ENCODE measurements at places on chromosomes 12 and 14.

DNA sequence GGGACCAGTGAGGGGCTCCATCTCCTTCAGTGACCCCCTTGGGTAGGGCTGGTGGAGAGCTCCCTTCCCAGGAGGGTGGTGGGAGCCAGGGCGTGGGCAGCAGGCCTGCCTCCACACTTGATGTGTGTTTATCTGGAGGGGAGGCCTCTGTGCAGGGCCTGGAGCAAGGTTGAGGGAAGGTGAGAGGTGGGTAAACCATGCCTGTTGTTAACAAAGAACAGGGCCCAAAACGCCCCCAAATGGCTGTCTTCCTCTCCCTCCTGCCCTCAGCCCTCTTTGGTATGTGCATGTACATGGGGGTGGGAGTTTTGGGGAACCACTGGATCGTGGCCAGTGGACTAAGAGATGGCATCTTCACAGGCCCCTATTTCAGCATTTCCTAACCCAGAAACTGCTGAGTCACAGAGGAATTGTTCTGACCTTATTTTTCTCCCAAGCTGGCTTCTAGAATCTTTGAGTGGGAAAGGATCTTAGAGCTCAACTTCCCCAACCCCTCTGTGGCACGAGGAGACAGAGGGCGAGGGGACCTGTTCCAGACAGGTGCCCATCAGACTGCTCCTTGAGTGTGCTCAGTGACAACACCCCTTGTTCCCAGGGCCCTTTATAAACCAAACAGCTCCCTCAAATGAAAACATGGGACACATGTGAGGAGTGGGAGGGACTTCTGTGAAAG lies 3.6 kb downstream of the SLC48A1 start:
- no peak for ATAC-seq

DNA sequence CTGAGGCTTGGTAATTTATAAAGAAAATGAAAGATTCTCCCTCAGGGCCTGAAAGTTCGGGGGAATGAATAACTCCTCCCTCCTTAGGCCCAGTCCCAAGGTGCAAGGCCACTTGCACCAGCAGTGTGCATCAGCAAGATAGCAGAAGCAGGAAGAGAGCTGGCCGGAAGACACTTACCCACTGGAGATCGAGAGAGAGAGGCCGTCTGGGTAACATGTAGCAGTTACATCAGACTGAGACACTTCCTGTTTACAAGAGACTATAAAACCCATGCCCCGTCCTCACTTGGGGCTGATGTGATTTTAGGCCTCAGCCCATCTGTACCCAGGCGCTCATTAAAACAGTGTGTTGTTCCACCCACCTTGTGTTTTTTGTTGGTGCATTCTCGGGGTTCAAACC lies 85.2 kb downstream of the TMTC3 start:
- no peak for ATAC-seq

GRCh38 chr12:92341065-92341668 lies 195.5 kb upstream of the BTG1 start:
- no peak for ATAC-seq

DNA sequence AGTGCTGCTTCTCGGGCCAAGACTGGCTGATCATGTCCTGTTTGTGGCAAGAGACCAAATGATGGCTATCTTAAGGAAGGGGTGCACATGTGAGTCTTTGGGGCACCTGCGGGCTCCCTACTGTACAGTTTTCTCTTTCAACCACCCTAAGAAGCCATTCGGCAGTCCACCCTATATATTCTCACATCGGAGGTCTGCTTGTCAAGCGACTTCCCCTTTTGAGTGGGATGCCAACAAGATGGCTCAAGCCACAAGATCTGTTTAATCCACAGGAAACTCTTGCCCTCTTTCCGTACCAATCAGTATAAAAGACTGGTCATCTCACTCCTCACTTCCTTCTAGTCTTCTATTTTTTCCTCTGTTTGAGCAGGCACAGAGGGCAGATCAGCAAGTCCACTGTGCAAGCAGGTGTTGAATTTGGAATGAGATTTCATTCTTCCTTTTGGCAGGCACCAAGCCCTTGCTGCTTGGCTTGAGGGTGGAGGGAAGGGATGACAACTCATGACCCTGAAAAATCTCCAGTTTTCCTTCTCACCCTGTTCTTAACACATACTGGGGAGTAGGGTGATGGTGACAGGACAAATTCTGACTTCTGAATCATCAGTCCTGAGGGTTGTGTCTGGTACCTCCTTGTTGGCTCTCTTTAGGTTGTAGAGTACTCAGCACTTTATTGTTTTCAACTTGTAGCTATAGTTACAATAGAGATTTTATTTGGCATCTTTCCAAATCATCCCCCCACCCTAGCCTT lies 17.6 kb downstream of the LACRT start:
- no peak for ATAC-seq

DNA sequence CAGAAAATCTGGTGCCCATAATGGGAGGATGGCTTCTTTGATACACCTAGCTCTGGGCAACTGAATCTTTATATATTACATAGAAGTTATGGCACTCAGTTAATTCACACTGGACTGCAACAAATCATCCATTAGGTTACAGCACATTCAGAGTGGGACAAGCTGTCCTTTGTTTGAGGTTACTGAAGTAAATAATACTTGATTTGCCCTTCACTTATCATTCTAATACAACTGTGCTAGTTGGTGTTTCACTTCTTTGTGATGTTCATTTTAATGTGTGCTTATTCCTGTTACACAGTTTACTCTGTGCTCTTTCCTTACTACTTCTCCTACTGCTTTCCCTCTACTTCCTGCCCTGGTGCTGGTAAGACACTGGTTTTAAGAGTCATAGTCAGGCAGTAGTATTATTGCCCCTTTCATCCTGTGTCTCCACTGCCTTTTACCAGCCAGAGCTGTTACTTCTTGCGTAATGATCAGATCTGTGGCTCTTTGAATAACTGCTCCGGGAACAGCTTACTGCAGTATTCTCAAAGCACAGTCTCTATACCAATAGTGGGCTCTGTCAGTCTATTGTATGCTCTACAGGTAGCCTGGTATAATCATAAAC lies 36.4 kb upstream of the GXYLT1 start:
- ATAC-seq, result no peak

- ATAC-seq, result no peak
Measured at GRCh38 chr12:96335270-96335669, 65.0 kb downstream of the CDK17 start.

DNA sequence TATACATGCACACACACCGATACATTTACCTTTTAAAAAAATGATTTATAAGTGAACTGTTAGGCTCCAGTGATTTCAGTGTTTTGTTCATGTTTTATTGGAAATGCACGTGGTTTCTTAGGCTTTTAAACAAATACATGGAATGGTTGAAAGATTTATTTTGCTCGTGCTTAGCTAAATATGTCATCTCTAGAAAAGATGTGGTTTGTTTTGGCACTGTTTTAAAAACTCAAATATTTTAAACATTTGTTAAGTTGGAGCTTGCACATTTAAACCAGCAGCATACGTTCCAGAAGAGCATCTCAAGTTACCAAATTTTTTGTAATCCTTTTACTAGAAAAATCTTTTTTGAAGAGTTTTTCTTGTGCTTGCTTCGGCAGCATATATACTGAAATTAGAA lies 44.5 kb downstream of the FOXA1 start:
- no peak for ATAC-seq

DNA sequence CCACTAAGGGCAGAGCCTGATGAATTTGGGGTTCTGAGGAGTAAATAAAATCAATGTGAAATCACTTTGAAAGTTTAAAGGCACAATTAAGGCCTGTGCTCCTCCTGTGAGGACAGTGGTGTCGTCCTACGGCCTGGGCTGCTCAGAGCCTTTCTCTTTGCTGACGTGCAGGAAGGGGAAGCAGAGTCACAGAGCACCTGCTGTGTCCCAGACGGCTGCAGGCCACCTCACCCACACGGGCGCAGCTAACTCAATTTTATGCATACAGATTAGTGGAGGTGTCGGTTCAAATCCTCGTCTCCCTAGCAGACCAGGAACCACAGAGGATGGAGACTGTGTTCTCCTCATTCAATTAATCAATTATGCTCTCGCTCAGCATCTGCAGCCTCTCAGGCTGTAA lies 11.4 kb upstream of the DLK1 start:
- no peak for ATAC-seq

- ATAC-seq, result peak; percentile 37
Measured at GRCh38 chr12:79547735-79548609, 142.8 kb downstream of the PAWR start.

DNA sequence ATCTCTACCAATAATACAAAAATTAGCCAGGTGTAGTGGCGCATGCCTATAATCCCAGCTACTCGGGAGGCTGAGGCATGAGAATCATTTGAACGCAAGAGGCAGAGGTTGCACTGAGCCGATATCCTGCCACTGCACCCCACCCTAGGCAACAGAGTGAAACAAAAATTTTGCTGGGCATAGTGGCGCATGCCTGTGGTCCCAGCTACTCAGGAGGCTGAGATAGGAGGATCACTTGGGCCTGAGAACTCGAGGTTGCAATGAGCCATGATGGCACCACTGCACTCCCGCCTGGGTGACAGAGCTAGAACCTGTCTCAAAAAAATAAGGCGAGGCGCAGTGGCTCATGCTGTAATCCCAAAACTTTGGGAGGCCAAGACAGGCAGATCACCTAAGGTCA lies 9.5 kb downstream of the ATXN2 start:
- ATAC-seq, result no peak

DNA sequence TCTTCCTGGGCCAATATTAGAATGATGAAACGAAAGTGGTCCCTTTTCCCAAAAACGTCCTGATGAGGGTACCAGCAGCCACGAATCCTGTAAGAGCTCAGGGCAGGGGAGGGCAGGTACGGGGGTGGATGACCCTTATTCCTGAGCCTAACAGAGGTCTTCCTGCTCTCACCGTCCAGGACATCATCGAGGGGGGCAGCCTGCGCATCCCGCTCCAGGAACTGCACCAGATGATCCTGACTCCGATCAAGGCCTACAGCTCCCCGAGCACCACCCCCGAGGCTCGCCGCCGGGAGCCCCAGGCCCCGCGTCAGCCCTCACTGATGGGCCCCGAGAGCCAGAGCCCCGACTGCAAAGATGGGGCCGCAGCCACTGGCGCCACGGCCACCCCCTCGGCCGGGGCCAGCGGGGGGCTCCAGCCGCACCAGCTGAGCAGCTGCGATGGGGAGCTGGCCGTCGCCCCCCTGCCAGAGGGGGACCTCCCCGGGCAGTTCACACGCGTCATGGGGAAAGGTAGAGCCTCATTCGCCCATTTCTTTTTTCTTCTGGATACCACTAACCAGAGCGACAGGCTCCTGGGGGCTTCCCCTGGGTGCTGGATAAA lies 142.5 kb downstream of the GCH1 start:
- no peak for ATAC-seq

DNA sequence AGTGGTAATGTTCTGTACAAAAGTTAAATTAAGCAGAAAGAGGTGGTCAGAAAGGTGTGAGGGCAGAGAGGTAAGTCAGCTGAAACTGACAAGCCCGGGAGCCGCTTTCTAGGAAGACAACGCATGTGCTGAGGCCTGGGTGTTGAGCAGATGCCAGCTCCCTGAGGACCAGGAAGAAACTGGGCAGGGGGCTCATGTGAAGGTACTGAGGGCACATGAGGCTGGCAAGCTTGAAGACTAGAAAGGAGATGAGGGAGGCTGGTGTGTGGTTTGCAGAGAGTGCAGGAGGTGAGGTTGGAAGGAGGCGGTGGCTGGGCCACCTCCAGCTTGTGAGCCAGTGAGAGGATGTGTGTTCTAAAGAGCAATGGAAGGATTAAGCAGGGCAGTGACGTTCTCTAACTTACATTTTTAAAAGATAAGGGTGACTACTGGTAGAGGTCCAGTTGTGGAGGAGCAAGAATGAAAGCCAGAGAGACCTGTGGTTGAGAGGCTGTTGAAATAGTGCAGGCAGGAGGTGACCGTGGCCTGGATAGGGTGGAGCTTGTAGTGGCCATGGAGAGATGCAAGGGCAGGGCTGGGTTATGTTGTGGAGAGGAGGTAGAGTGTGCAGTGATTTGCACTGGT lies 29.1 kb downstream of the ZNF664 start:
- no peak for ATAC-seq

DNA sequence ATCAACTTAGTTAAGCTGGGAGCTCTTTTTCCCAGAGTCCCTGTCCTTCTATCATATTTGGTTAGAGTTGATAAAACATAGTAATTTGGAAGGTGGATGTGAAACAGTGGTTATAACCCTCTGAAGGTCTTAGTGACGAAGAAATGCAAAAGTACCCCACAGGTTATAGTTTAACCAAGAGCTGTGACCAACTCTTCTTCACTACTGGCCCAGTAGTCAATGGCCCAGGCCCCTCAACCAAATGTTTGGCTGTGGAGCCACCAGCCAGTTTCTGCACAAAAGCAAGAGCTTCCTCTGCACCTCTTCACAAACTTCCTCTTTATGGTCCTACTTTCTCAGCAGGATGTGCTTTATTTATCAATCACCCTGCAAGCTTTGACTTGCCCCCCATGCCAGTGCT lies 132.6 kb downstream of the BMP4 start:
- no peak for ATAC-seq

DNA sequence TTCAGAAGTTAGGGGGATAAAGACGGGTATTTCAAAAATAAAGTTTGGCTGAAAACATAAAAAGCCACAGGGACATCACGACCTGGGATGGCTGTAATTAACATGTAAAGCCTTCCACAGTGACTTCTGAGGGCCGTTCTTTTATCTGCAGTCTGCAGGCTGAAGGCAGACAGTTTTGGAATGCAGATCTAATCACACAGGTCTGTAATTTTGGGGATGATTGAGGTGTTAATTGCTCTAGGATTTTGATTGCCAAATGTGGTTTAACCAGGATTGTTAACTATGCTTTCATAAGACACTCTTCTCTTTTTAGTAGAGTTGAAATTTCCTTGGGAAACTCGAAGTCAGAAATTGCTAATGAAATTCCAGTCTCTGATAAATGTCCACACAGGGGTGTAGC lies 355.5 kb downstream of the ATP23 start:
- ATAC-seq, result no peak

GRCh38 chr12:79071498-79071897 lies 206.9 kb downstream of the SYT1 start:
- ATAC-seq, result no peak

DNA sequence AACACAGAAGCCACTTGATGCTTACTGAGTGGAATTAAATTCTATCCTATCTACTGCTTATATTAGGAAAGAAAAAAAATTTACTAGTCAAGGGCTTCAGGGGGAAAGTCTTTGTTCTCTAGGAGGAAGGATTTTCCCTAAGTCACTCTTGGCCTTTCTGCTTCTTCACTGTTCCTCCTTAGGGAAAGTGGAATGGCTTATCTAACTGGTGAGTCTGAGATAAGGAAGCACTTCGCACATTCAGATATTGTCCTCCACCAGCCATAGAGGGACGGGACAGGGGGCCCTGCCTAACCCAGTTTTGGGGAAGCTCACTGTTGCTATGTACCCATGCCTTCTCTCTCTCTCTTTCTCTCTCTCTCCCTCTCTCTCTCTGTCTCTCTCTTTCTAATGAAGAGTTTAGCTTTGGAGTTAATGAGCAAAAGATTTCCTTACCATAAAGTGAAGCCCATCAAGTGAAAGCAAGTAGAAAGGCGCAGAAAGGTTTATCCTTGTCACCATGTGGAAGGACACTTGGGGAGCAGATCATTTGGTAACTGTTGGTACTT lies 450.6 kb downstream of the ZFP36L1 start:
- ATAC-seq, result no peak

DNA sequence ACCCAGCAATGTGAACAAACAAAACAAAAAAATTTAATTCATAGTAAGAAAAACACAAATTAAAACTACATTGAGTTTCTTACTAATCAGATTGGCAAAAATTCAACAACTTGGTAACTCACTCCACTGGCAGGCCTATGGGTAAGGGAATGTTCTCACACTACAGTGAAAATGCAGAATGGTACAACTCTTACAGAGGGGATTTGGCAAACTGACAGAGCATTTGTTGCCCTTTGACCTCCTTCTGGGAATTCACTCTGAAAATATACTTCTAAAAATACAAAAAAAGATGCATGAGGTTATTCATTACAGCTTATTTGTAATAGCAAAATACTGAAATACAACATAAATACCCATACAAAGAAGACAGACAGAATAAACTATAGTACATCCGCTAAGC lies 32.8 kb downstream of the ABCD2 start:
- ATAC-seq, result no peak

Measured in gastroesophageal sphincter (tissue), 4 donors.